ENCODE measurements at places on chromosomes 12 and 14.

GRCh38 chr12:47078733-47079467 is 521 bp upstream of the PCED1B start:
- peak; percentile 51 for DNase-seq

- no peak for DNase-seq
Measured at GRCh38 chr12:52280319-52280795, 5.9 kb downstream of the KRT86 start.

DNA sequence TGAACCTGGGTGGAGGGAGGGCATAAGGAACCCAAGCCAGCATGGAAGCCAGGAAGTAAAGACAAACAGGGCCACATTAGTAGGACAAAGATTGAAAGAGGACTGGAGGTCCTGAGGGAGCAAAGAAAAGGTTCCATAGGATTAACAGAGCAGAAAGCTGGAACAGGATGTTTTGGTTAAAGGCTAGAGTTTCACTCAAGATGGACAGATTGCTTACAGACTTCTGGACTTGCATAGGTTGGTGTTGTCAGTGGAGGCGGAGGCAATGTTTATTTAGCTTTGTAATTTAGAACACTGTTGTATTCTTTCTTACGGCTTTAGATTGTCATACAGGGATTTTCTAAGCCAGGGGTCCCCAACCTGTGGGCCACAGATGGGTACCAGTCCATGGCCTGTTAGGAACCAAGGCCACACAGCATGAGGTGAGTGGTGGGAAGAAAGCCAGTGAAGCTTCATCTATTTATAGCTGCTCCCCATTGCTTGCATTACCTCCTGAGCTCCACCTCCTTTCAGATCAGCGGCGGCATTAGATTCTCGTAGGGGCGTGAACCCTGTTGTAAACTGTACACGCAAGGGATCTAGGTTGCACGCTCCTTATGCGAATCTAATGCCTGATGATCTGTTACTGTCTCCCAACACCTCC is 31.3 kb downstream of the ZNF664 start:
- no peak for DNase-seq

- no peak for DNase-seq
Measured at GRCh38 chr12:113373969-113374368, 15.6 kb downstream of the PLBD2 start.

DNA sequence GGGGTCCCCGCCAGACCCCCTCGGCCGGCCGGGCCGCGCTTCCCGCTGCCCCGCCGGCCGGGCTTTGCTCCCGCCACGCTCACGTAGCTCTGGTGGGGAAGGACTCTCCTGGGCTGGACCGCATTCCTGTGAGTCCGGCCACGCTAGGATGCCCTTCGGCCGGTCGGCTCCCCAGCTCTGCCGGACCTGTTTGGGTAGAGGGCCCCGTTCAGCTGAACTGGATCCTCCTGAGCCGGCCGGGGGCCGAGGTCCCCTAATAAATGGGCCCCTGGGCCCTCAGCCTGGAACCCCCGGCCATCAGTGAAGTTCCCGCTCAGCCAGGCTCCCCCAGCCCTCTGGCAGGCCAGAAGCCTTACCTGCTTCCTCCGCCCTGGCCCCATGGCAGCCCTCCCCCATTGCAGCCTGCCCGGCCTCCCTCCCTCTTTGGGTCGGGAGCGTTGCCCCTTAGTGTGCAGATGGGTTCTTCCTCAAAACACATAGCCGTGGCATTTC is 593 bp downstream of the UNC119B start:
- DNase-seq = peak; percentile 58

GRCh38 chr12:95204141-95204866 is 13.0 kb downstream of the FGD6 start:
- DNase-seq = no peak

DNA sequence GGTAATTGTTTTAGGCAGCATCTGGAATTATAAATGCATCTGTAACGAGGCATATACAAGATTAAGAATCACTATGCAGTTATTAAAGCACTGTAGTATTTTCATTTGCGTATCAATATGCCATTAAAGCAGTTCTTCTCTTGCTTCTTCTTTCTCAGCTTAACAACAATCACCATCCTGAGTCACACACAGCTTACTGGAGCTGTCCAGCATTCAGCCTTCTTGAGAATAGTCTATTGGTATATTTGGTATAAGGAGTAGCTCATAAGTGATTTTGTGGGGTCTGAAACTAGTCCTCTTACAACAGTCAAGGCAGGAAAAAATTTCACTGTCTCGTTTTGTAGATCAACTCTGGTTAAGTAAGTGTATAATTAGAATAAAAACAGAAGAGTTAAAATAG is 523.0 kb upstream of the FOXG1 start:
- DNase-seq = no peak

GRCh38 chr14:69994002-69994401 is 114.8 kb downstream of the SMOC1 start:
- DNase-seq = no peak

GRCh38 chr12:129762436-129762835 is 141.4 kb downstream of the TMEM132D start:
- DNase-seq = peak; percentile 79

DNA sequence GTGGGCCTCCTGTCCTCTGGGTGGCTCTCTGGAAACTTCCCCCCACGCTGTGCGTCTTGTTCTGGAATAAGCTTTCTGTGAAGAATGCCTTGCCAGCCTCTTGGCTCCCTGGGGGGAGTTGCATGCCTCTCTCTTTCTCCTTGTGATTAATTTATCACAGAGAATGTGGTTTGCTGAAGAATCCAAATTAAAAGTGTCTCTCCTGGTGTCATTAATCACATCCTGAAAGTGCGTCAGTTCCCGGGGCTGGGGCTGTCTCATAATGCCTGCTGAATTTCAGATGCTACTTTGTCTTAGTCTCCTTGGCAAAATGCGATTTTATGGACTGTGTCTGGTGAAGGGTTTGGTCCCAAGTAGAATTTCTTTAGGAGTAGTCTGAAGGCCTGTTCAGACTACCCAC is 787.7 kb upstream of the TMEM132C start:
- no peak for DNase-seq

- DNase-seq = no peak
Measured at GRCh38 chr12:126952096-126953007, 1314.6 kb upstream of the TMEM132C start.

- DNase-seq = peak; percentile 73
Measured at GRCh38 chr12:49553512-49554088, 14.3 kb downstream of the MCRS1 start.

GRCh38 chr12:104494137-104494792 is 37.5 kb downstream of the CHST11 start:
- no peak for DNase-seq

- no peak for DNase-seq
Measured at GRCh38 chr14:35998303-35998702, 172.2 kb downstream of the BRMS1L start.

DNA sequence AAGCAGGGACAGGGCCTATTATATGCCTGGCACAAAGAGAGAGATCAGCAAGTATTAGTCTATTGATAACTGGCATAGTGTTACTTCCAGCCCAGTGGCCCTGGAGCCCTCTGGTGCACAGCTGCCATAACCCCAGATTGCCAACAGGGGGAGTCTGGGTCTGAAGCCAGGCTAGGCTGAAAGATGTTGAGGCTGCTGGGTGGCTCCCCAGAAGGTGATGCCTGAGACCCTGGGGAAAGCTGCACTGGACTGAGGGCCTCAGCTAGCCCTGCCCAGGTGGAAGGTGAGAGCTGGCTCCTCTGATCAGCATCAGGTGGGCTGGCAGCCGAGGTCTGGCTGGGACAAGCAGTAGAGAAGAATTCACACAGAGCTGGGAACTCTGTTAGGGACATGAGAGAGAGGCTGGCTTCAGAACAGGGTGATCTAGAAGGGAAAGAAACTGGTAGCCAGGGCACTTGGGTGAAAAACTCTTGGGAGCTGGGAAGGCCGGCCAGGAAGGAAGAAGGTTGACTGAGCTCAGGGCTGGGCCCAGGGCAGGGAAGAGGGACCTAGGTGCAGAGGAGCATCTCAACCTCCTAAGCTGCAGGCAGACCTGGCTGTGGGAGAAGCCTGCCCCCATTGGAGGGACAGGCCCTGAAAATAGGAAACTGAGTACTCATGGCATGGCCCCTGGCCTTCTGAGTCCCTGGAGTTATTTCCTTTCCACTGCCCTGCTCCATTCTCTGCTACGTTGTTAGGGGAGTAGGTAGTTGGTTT is 3.9 kb downstream of the GZMH start:
- no peak for DNase-seq

GRCh38 chr14:23831596-23831995 is 122.0 kb upstream of the DHRS4 start:
- DNase-seq = no peak

DNA sequence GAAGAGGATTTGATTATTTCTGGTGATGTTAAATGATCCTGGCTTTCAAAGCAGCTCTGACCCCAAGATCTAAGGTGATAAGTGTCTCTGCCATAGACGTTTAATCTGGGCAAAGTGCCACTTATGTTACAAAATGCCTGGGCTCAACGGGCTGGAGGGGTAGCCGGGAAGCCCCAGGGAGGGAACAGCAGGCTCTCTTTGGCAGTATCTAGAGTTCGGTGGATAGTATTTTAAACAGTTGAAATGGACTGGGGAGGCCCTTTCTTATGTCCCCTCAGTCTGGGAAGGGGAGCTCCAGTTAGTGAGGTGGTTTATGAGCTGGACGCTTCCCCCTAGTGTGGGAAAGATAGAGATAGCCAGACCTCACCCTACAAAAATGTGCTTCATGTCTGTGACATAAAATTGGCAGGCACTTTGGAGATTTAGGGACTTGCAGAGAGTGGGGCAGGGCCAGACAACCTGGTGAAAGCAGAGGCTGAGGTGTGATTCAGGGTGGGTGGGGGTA is 5.5 kb upstream of the HOXC11 start:
- DNase-seq = peak; percentile 26

DNA sequence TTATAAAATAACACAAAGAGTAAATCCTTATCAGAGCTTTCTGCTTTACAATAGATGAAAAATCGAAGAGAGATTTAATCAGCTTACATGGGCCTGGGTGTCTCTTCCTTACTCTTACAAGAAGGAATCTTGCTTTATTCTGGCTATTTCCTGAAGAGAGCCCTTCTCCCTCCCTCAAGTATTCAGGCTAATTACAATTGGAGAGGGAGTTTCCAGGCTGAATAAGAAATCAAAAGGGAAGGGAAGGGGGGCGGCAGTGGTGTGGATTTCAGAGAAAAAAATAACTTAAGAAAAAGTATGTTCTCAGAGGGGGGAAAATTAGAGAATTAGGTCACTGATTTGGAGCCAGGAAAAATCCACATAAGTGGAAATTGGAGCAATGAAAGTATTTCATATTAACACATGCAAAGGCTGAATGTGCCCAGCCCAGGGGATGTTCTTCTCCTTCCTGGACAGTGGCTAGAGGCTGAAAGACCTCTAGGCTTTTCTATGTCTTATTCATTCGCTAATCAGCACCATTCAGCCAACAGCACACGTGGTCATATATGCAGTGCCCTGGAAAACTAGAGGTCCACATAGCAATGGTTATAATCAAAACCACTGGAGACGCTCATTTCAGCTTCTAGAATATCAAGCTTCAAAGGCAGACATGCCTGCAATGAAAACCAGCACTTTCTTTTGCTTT is 158.9 kb upstream of the BTG1 start:
- DNase-seq = no peak
